Astrocyte (in vitro differentiated cells and primary cell): ENCODE measurements at places on chromosomes 13 and 19. TPM values are rescaled to one million over a fixed set of nuclear protein-coding genes. Genes with fewer than 3 reads are reported as not detected.

The RNF113B gene
- total RNA-seq, result not detected in 2 replicates

The ATP11A gene
- 35.7 and 38.9 TPM in 2 replicates for total RNA-seq

The NCAN gene
- 0.14 TPM in 1 of 2 replicates, not detected in the other for total RNA-seq

The ACP4 gene
- total RNA-seq, result not detected in 2 replicates

The ZNF99 gene
- total RNA-seq, result not detected in 2 replicates

The THSD8 gene
- total RNA-seq, result 3.6 and 4.5 TPM in 2 replicates

The STOML3 gene
- not detected in 2 replicates for total RNA-seq

The FEM1A gene
- total RNA-seq, result 12.0 and 12.6 TPM in 2 replicates

The LILRA1 gene
- not detected in 2 replicates for total RNA-seq

The SULT2B1 gene
- total RNA-seq, result 0.31 TPM in 1 of 2 replicates, not detected in the other

The ZIC5 gene
- total RNA-seq, result 0.17 and 0.27 TPM in 2 replicates

The KATNAL1 gene
- total RNA-seq, result 36.9 and 42.0 TPM in 2 replicates

The SIGLECL1 gene
- not detected in 2 replicates for total RNA-seq

The MCEMP1 gene
- total RNA-seq, result not detected in 2 replicates

The FARP1 gene
- 99.9 and 128 TPM in 2 replicates for total RNA-seq

The ERICH6B gene
- not detected in 2 replicates for total RNA-seq

The LRG1 gene
- 0.14 and 0.19 TPM in 2 replicates for total RNA-seq

The CGB7 gene
- total RNA-seq, result 7.1 and 8.8 TPM in 2 replicates

The PCP2 gene
- total RNA-seq, result not detected in 2 replicates

The CDX2 gene
- not detected in 2 replicates for total RNA-seq

The LGALS7B gene
- not detected in 2 replicates for total RNA-seq

The ZNF582 gene
- total RNA-seq, result 3.6 and 4.9 TPM in 2 replicates

The CERS1 gene
- total RNA-seq, result 4.9 and 6.8 TPM in 2 replicates

The FAAP24 gene
- total RNA-seq, result 2.2 and 4.1 TPM in 2 replicates
